Left renal cortex interstitium (tissue), 4 donors: ENCODE measurements at places on chromosomes 12 and 14. TPM values are rescaled to one million over a fixed set of nuclear protein-coding genes. Genes with fewer than 3 reads are reported as not detected.

FOXN4 gene
- polyA plus RNA-seq: 2.8 TPM

HVCN1 gene
- polyA plus RNA-seq: 10.3 TPM

DNA sequence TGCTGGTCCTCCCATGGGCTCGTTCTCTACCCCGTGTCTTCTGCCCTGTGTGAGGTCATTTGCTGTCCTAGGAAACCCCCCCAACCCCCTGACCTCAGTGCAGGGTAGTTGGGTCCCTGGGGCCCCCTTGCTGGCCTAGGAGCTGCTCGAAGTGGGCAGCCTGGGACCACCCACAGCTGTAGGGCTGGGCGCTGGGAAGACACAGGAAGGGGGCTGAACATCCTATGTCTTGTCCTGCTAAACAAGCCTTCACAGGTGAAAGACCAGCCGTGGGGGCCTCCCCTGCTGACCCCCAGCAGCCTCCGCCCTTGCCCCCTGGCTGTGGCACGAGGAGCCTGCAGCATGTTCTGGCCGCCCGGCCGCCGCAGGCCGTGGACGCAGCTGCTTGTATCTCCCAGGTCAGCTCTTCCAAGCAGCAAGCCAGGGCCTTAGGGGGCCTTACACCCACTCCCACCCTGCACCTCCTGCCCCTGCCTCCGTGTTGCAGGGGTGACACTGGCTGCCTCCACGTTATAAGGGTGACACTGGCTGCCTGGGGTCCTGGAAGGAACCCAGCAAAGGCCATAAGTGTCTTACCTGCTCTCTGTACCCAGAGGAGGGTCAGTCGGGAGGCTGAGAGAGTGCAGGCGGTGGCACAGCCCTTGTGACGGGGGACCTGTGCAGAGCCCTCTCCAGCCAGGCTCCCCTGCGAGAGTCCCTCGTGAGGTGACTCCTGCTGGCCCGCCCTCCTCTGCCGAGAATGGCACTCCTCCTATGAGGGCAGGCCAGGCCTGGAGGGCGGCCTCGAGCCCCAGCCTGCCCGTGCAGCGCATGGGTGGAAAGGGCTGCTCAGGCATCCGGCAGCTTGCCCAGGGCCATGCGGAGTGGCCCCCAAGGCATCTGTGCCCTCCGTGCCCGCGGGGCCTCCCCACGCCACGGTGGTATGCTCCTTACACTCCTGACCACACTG is 11.5 kb upstream of the TEX22 start:
- DNase-seq: no peak

DNA sequence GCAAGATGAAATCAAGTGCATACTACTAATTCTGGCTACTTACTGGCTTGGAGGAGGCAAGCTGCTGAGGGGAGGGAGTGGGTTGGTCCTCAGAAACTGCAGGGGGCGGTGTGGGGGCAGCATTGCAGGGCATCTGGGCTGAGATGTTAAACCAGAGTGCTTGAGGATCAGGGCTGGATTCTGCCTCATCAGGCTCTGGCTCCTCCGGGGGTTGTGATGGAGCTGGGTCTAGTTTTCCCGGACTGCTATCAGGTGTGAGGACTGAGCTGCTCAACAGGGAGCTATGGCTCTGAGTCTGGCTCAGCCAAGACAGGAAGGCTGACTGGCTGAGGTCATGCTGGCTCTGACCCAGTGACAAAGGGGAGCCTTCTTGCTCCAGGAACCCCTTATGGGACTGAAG is 28.6 kb downstream of the BAZ2A start:
- no peak for DNase-seq

GRCh38 chr12:131046813-131047788 is 93.4 kb downstream of the ADGRD1 start:
- DNase-seq: no peak

DNA sequence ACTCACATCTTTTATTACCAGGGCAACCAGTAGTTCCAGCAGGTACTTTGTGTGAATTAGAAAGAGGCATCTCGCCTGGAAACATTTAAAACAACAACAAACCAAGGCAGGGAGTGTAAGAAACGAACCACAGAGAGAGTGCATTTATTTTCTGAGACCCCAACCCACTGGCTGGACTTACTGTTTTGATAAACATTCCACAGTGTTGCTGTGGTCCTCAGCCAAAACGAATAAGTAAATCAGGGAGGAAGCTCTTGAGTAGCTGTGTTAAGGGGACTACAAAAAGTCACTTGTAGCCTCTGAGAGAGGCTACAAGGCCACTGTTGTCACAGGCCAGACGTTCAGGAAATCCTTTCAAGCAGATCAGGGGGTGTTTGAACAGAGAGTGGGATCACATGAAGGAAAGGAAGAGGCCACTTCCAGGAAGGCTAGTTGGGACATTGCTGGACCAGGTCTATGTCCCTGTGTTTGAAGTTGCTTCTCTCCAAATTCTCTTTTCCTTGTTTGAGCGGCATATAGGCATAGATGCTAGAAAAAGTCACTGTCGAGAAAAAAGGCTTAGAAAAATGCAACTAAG is 33.8 kb downstream of the DMAC2L start:
- no peak for DNase-seq

- no peak for DNase-seq
These were observed 23.7 kb downstream of the FOXN3 start for GRCh38 chr14:89393222-89393745.
